Metanephros (tissue), 2 donors: ENCODE measurements at places on chromosomes 12 and 14. TPM values are rescaled to one million over a fixed set of nuclear protein-coding genes. Genes with fewer than 3 reads are reported as not detected.

Gene ITGA7
- total RNA-seq: 79.3 TPM

Gene GPR162
- total RNA-seq: 13.5 TPM

Gene DACT1
- 38.0 TPM for total RNA-seq

Gene CDKL1
- total RNA-seq: 21.8 TPM

Gene EPYC
- total RNA-seq: not detected

Gene PRIMA1
- total RNA-seq: 0.41 TPM

Gene CNTN1
- total RNA-seq: 47.3 TPM

Gene TTC7B
- total RNA-seq: 40.8 TPM

Gene FGFR1OP2
- 66.7 TPM for total RNA-seq

Gene OR4K14
- total RNA-seq: not detected

Gene TPCN1
- total RNA-seq: 47.5 TPM

Gene TAS2R8
- total RNA-seq: 0.18 TPM

Gene OR6J1
- total RNA-seq: 0.06 TPM

Gene TMTC2
- 57.5 TPM for total RNA-seq

Gene CIROP
- total RNA-seq: not detected

Gene SLC7A8
- 50.2 TPM for total RNA-seq

Gene PLEK2
- total RNA-seq: 1.3 TPM

Gene KLRC2
- total RNA-seq: not detected

Gene CD27
- 0.12 TPM for total RNA-seq

Gene GLIPR1L1
- total RNA-seq: not detected

Gene BEST3
- total RNA-seq: 14.2 TPM

Gene PDZRN4
- total RNA-seq: 3.4 TPM

Gene SERPINA12
- total RNA-seq: not detected

Gene USP44
- 2.3 TPM for total RNA-seq

Gene ZFHX2
- total RNA-seq: 1.3 TPM

Gene SMCO3
- total RNA-seq: 3.3 TPM

Gene RAB2B
- 34.3 TPM for total RNA-seq

Gene RTN1
- total RNA-seq: 7.9 TPM

Gene PRPF40B
- 22.2 TPM for total RNA-seq

Gene CLEC4D
- total RNA-seq: 1.8 TPM

Gene PRKAG1
- 38.2 TPM for total RNA-seq

Gene TMEM132C
- total RNA-seq: 5.1 TPM

Gene SYNDIG1L
- 0.06 TPM for total RNA-seq

Gene SIX6
- total RNA-seq: not detected

Gene CDKN3
- total RNA-seq: 12.8 TPM

Gene GUCY2C
- not detected for total RNA-seq

Gene RITA1
- 12.8 TPM for total RNA-seq

Gene AICDA
- 0.23 TPM for total RNA-seq

Gene RNFT2
- total RNA-seq: 7.4 TPM

Gene SEL1L
- total RNA-seq: 53.0 TPM

Gene TRPV4
- 13.9 TPM for total RNA-seq

Gene CARMIL3
- total RNA-seq: 1.9 TPM

Gene C14orf180
- total RNA-seq: 2.6 TPM
